ENCODE measurements at places on chromosomes 7 and 10. TPM values are rescaled to one million over a fixed set of nuclear protein-coding genes. Genes with fewer than 3 reads are reported as not detected.

DNA sequence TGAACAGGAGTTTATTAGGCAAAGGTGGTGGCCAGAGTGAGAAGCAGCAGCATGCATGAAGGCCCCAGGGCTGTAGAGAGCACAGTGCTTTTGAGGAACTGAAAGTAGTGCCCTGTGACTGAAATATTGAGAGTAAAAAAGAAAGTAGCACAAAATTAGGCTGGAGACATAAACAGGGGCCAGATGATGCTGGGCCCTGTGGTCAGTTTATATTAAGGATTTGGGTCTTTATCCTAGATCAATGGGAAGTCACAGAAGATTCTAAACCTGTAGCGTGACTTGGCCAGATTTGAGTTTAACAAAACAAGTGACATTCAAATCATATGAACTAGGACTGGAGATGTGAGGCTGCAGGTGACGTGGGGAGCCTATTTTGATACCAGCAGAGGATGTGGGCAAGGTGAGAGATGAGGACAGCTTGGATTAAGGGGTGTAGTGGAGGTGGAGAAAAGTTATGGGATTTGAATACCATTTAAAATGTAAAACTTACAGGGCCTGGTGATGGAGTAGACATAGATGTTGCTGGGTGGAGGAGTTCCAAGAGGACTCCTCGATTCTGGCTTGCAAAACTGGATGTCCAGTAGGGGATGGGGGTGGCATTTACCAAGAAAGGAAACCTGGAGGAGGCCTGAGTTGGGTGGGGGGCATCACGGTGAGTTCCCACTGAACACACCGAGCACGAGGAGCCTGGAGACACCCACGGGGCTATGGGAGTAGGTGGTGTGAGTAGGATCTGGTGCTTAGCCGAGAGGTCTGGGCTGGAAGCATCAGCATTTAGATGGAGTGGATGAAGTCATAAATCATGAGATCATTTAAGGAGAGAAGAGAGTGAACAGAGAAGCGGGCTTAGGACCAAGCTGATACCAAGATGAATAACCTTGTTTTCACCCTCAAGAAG is 52.8 kb downstream of the HHEX start:
- DNase-seq: no peak

DNA sequence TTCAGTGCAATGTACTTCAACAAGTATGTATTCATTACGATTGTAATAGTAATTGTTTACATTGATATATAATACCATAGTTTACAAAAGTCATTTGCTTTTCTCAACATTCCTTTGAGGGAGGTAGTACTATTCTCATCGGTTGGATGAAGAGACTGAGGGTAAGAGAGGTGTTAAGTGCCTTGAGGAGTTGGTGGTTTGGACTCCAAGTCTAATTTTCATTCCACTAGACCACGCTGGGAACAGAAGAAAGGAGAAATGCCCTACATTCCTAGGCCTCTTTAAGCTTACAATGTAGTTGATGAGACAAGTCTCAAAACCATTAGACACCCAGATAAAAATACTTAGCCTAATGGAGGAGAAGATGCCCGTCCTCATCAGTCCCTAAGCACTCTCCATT is 28.6 kb downstream of the CDK1 start:
- DNase-seq: no peak

DNA sequence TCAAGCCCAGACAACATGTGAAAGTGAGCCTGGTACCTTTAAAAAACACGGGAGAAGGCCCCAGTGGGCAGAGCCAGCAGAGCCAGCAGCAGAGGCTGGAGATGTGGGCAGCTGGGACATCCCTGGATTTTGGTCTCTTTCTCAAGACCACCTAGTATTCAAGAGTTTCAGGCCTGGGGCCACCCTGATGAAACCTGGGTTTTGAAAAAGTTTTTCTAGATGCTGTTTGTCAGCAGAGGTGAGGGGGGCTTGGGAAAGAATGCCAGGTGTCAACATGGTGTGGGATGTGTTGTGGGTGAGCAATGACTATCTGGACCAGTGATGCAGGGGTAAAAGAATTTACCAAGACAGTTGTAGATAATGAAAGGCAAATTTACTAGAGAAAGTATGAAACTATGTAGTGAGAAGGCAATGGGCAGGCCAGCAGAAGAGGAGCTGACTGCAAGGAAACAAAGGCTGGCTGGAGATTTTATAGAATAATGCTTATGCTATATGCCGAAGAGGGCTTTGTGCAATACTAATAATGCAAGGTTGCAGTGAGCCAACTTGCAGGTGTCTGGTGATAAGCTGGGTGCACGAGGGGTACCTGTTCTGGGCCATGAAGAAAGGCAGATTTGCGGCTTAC is 28.1 kb upstream of the PLEKHA1 start:
- no peak for DNase-seq

DNA sequence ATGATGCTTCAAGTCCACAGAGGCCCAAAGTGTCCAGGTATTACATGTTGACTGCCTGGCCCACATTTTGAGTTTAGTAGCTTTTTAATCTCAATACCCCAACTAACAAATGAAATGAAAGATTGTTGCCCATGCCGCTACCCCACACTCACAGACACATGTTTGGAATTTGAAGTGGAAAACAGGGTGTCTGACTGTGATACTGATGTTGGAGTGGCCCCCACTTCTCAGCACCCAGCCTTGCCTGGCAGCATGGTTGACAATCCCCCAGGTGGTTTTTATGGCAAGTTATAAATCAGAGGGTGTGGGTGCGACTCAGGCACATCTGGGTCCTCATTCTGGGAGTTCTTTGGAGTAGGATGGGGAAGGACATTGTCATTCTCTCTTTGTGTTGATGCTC is 314.7 kb upstream of the ZNF32 start:
- DNase-seq: no peak

DNA sequence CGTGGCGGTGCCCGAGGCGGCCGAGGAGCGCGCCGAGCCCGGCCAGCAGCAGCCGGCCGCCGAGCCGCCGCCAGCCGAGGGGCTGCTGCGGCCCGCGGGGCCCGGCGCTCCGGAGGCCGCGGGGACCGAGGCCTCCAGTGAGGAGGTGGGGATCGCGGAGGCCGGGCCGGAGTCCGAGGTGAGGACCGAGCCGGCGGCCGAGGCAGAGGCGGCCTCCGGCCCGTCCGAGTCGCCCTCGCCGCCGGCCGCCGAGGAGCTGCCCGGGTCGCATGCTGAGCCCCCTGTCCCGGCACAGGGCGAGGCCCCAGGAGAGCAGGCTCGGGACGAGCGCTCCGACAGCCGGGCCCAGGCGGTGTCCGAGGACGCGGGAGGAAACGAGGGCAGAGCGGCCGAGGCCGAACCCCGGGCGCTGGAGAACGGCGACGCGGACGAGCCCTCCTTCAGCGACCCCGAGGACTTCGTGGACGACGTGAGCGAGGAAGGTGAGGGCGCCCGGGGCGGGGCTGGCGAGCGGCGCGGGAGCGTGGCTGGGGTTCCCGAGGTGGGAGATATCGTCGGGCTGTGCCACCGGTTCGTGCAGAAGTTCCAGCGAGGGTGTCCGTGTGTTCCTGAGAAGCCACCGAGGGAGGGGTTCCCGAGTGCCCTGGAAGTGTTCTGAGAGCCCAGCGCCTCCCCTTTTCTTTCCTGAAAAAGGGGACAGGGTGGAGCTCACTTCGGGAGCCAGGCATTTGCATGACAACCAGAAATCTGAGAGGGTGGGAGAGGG is 495 bp downstream of the EIF3B start:
- DNase-seq: no peak

DNA sequence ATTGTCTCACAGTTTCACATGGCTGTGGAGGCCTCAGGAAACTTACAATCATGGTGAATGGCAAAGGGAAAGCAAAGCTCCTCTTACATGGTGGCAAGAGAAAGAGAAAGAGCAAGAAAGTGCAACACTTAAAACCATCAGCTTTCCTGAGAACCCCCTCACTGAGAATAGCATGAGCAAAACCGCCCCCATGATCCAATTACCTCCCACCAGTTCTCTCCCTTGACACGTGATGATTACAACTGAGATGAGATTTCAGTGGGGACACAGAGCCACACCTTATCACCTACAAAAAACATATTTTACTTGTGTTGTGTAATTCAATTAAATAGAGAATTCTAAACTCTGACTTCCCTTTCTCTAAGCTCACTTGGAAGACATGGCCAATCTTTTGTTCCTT is 80.2 kb downstream of the SEMA3C start:
- no peak for DNase-seq

- DNase-seq: no peak
These were observed 472.0 kb upstream of the FZD8 start for GRCh38 chr10:36114141-36114540.

- DNase-seq: no peak
These were observed 102.8 kb downstream of the PIP4K2A start for GRCh38 chr10:22611425-22612115.

GRCh38 chr7:72219500-72219899 is 192.6 kb downstream of the CALN1 start:
- no peak for DNase-seq

DNA sequence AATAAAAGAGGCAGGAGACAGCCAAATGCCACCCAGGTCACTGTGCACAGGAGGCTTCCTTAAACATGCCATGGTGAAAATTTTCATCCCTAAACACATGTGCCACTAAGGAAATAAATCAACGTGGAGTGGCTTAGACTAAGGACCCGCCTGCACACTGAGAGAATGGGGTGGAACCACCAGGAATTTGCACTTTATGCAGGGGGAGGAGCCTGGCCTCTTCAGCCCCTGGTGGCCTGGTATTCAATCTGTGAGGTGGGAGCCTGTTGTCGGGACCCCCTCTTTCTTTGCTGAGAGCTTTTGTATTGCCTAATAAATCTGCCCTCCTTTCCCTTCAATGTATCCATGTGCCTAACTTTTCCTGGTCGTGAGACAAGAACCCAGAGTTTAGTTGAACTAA is 204.6 kb upstream of the NRP1 start:
- no peak for DNase-seq

- no peak for DNase-seq
These were observed 22.7 kb downstream of the INPP5A start for GRCh38 chr10:132560241-132560731.

DNA sequence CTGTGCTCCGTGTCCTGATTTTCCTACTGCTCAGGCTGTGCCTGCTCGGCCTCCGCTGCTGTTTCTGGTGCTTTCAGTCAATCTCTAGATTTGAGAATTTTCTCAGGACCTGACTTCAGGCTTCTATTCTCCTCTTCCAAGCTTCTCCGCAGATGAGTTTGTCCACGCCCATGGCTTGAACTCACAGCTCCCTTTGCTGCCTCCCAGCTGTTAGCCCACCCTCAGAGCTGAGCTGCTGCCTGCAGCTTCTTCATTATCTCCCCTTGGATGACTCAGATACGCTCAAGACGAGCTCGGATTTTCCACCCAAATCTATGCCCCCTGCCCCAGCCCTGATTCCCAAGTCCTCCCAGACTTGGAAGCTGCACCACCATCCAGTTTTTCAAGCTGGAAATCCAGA is 104.7 kb downstream of the FGFR2 start:
- no peak for DNase-seq

LIPK gene
- polyA plus RNA-seq: not detected

AKR1C1 gene
- polyA plus RNA-seq: 15.3 TPM

HABP2 gene
- polyA plus RNA-seq: 0.52 TPM

SCART1 gene
- polyA plus RNA-seq: 3.8 TPM

All from left kidney (tissue), 8 donors.